ENCODE measurements at places on chromosomes 13 and 19.

DNA sequence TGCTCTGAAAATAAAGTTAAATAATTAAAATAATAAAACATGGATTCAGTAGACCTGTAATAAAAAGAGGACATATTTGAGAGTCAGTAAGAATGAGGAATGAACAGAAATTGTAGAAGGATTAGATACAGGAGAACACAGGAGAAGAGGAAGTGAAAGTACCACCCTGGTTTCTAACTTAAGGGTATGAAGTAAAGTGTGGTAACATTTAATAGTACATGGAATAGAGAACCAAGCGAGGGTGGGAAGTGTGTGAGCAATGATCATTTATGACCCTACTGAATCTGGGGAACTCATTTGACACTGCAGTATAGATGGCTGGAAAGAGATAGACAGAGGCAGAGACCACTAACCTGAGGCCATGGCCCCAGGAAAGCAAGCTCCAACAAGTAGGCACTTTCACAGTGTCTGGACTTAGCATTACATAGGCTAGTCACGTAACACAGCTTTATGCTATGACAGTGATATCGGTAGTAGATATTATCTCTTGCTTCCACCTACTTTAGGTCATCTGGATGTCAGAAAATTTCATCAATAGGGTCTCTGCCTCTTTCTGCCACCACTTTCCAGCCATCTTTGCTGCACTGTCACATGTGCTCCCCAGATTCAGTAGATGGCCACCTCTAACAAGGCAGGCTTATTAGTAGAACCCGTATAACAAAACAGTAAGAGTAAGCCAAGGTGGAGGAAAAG lies 633.9 kb upstream of the MIR17HG start:
- no peak for DNase-seq

DNA sequence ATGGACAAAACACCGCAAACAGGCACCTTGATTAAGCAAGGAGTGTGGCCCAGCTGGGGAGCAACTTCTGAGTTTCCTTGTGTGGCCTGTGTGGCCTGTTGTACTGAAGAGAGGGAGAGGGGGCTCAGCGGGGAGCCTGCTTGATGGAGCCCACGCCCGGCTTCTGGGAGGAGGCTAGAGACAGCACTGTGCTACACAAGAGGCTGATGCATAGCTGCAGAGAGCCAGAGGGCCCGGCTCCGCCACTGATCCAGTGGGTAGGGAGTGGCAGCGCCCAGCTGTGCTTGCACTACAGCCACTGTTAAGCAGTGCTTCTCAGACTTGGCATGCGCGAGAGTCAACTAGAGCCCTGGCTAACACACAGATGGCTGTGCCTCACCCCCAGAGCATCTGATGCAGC lies 19.0 kb downstream of the LYL1 start:
- DNase-seq: no peak

- DNase-seq: no peak
Observed at GRCh38 chr13:39510316-39510695, 92.7 kb downstream of the LHFPL6 start.

GRCh38 chr13:78428646-78429045 lies 174.7 kb downstream of the POU4F1 start:
- no peak for DNase-seq

DNA sequence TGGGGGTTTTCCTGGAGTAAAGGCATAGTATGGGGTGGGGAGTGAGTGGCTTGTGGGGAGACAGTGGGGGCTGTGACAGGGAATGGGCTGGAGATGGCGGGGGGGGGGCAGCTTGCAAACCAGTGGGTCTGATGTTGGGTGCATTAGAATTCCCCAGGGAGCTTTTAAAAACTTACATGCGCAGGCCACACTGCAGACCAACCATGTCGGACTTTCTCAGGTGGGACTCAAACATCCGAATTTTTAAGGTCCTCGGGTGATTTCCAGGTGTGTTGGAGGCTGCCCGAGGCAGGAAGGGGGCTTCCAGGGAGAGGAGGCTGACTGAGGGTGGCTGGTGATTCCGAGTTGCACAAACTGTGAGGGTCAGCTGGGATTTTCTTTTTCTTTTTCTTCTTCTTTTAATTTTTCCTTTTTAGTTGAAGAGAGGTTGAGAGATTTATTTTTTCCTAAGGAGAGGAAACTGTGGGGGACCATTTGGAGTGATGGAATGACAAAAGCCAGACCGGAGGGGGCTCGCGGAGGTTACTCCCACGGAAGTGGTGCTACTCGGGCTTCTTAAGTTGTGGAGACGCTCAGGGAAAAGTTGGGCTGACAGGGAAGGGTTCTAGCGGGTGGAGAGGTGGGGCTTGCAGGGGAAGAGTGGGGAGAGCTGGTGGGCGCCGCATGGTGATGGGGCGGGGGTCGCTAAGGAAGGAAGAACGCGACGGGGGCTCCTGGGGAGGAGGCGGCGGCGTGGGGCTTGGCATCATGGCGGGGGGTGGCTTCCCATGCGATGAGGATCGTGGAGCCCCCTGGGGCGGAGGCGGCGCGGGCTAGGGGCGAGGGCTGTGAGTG lies 997 bp upstream of the CACNG8 start:
- DNase-seq: no peak

GRCh38 chr13:33106656-33107360 lies 90.6 kb downstream of the KL start:
- no peak for DNase-seq

GRCh38 chr13:44283600-44283999 lies 90.0 kb upstream of the SERP2 start:
- no peak for DNase-seq

GRCh38 chr19:23403581-23404324 lies 8.5 kb upstream of the ZNF91 start:
- no peak for DNase-seq

DNA sequence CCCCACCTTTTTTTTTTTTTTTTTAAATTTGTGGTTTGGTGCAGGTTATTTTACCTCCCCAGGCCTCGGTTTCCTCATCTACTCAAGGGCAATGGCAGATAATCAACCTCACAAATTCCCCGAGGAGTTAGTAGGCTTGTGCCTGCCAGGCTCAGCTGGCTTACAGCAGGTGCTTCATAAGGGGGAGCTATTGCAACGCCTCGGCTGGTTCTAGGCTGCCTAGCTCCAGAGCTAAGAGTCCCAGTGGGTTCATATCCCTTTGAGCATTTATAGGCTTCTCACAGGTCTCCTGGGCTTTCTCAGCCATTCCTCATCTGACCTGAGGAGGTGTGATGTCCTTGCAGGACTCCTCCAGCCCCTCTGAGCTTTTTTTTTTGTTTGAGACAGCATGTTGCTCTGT lies 10.6 kb downstream of the BCKDHA start:
- DNase-seq: no peak

DNA sequence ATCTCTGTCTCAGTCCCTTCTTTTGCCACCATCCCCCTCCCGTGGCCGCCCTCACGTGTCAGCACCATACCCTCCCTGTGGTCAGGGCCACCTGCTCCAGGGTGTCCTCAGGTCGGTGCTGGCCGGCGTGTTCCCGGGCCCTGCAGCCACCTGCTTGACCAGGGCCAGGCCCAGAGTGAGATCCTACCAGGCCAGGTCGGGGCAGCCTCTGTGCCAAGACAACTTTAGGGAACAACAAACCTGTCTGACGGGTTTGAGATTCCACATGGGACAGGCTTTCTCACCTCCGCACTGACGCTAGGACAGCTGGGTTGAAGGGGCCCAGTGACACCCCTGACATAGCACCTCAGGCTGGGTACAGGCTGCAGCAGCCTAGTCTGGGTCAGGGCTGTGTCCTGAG lies 7.5 kb upstream of the SBNO2 start:
- DNase-seq: no peak

DNA sequence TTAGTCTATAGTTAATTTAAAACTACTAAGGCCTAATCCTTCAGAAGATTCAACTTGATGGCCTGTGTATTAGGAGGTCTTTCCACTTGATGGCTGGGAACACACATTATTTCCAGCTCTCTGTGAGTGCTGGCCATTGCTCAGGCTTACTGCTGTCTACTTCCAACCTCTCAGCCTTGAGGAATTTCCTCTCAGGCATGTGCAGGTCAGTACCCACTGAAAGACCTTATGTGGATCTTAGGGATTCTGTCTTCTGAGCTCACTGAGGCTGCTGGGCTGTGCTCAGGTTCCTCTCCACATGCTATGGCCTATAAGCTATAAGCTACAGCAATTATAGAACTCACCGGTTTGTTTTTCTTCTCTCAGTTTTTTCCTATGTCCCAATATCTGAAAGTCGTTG lies 11.6 kb upstream of the UFM1 start:
- no peak for DNase-seq

- DNase-seq: no peak
Observed at GRCh38 chr13:53473397-53473796, 444.8 kb downstream of the OLFM4 start.

- DNase-seq: no peak
Observed at GRCh38 chr13:82076496-82076895, 1735.6 kb upstream of the SPRY2 start.

DNA sequence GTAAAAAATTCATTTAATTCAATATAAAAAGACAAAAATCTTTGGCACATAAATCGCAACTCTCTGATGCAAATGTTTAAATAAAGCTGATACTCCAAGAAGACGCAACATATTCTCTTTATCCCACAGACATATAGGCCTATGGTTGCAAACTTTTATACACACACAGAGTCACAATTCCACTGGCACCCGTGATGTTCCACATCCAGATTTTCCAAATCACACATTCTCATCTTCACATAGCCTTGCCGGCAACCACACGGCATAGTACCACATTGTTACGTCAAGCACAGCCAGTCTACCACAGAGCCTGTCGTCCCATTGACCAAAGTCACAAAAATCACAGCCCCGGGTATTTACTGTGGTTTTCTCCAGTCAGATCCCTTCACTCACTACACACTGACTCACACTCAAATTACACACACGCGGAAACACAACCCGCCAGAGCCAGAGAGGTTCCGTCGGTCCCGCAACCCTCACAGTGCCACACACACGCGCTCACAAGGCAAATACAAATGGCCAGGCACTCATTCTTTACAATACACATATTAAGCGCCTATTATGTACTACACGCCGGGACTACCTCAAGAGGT lies 546 bp upstream of the ZNF546 start:
- no peak for DNase-seq

DNA sequence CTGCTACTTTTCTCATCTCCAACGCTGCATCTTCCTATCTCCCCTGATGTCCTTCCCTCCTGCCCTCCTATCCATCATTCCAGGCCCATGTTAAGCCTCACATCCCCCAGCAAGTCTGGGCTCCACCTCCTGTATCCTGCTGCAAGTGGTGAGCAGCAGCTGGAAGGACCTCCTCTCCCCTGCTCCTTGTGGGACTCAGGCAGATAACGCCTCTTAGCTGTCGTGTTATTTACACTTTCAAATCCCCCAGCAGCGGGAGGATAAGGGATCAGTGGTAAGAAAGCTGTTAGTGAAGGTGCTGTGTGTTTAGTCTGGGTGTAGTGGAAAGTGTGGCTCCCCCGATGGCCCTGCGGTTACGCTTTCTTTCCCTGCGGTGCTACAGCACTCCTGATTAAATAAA lies 211.9 kb downstream of the ZNF536 start:
- DNase-seq: no peak

DNA sequence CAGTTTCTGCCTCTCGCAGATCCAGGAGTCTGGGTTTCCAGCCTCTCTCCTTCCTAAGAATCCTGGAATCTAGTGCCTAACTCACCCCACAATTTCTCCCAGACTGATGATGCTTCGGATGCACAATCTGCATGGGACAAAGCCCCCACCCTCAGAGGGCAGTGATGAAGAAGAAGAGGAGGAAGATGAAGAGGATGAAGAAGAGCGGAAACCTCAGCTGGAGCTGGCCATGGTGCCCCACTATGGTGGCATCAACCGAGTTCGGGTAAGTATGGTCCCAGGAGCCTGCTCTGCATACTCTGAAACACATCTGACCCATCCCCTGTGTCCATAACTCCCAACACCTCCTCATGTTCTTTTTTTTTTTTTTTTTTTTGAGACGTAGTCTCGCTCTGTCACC lies 796 bp downstream of the GRWD1 start:
- no peak for DNase-seq

GRCh38 chr13:38365661-38366060 lies 16.0 kb downstream of the UFM1 start:
- DNase-seq: no peak

DNA sequence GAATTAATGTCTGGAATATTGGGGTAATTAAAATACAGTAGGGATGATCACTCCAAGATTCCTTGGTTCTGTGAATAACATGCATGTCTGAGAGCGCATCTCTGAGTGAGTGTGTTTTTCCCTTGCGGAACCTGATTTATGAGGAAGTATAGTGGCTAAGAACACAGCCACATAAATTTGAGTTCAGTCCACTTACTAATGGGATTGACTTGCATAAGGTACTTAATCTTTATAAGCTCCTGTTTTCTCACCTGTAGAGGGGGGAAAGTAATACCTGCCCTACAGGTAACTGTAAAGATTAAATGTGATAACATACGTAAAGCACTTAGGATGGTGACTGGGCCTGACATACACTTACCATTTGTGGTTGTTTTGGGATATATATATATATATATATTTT lies 60.8 kb downstream of the KLF5 start:
- DNase-seq: no peak

- no peak for DNase-seq
Observed at GRCh38 chr13:33369073-33369472, 83.5 kb upstream of the STARD13 start.

- DNase-seq: no peak
Observed at GRCh38 chr19:41616792-41617621, 9.9 kb downstream of the CEACAM4 start.

DNA sequence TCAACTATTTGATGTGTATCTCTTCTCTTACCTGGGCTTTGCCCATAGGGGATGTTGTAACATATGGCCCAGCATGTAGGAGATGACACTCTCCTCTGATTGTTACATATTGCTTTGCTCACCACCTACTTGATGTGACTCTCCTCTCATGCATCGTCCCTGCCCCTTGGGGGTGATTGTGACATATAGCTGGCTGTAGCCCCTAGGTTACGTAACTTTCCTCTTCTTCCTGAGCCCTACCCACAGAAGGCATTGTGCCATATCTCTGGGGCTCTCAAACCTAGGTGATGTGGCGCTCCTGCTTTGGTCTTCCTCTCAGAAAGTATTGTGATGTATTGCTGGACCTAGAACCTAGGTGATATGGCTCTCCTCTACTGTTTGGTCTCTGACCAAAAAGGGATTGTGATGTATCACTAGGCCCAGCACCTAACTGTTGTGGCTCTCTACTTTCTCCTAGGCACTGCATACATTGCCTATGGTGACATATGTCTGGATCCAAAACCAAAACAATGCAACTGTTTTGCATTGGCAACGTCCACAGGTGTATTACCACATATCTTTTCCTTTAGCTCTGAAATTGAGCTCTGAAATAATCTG lies 71.9 kb upstream of the ZNF724 start:
- no peak for DNase-seq

DNA sequence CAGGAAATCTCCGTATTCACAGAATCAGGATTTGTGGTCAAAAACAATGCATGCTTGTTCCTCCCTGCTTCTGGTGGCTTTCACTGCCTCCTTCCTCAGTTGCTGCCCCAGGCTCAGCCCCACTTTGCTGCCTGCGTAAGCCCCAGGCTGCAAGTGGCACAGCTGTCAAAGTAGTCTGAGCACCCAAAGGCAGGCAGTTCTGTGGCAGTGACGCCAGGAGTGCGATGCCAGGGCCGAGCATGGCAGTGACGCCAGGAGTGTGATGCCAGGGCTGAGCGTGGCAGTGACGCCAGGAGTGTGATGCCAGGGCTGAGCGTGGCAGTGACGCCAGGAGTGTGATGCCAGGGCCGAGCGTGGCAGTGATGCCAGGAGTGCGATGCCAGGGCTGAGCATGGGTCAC lies 77.3 kb upstream of the GPR183 start:
- no peak for DNase-seq
